ENCODE measurements at places on chromosomes 3 and 15.

- no peak for DNase-seq
Measured at GRCh38 chr15:73305331-73306211, 63.2 kb downstream of the HCN4 start.

GRCh38 chr3:18725668-18726407 is 300.7 kb upstream of the SATB1 start:
- DNase-seq: no peak

DNA sequence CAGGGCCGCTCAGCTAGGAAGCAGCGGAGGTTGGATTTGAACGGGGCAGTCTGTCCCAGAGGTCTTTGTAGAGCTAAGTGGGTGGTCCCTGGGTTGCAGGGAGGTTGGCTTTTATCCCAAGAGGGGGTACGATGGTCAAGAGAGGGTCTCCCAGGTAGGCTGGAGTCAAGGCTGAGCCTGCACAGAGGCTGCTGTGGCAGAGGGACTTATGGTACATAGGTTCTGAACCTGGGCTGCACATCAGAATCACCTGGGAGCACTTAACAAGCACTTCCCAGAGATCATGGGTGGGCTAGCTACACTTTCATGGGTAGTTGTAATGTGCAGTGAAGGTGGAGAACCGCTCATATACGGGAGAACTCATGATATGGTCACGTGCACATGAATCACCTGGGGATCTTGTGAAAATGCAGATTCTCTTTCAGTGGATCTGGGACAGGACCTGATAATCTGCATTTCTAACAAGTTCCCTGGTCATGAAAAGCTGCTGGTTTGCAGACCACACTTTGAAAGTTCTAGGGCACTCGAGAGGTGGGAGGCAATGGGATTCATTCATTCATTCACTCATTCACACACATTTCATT is 2.9 kb upstream of the RASGRF1 start:
- no peak for DNase-seq

DNA sequence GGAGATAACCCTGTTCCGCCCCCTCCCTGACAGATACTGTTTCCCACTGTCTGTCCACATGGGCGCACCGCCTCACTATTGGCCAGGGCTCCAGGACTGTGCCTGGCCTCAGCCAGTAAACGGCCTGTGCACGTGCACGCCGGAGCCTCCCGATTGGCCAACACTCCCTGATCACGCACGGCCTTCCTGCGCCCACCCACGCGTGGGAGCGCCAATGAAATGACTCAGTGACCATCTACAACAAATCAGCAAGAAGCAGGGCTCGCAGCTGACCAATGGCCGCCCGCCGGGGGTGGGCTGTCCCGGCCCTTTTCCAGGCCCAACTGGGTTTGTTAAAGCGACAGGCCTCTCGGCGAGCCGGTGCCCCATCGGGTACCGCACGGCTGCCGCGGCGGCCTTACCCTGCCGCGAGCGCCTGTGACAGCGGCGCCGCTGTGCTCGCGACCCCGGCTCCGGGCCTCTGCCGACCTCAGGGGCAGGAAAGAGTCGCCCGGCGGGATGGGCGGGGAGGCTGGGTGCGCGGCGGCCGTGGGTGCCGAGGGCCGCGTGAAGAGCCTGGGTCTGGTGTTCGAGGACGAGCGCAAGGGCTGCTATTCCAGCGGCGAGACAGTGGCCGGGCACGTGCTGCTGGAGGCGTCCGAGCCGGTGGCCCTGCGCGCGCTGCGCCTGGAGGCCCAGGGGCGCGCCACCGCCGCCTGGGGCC is at the start of gene ARRDC4:
Gene ARRDC4 (plus strand): TSS at position 340 of the 703 bp plus-strand sequence. CDS start 159 bp downstream, at position 499.
- peak; percentile 95 for DNase-seq

DNA sequence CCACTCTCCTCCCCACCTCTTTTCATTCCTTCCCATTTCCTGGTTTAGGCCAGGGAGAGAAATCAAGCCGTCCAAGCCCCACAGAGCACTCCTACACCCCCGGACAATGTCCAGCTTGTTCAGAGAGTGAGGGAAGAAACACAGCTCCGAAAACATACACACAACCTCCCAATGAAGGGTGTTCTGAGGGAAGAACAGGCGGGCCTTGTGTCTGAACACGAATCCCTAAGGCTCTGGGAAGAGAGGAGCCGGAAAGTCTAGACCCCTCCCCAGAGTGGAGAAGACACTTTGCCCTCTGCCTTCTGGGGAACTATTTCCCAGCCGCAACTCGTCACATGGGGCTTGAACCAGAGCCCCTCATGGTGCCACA is 30.5 kb downstream of the ACAN start:
- no peak for DNase-seq

DNA sequence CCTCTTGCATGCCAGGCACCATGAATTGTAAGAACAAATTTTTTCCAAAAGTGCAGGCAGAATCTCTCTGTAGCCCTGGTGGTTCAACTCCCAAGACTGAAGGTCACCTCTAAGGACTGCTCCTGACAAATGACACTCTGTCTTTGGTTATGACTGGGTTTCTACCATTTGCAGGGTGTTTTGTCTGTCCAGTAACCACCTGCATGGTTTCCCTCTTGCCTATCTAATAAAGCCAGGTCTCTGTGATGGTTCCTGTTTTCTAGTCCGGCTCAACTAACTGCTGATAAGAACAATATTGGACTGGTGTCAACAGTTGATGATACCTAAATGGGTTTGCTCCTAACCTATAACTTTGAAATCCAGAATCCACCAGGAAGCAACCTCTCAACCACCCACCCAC is 43.7 kb downstream of the ATP8B4 start:
- DNase-seq: no peak

DNA sequence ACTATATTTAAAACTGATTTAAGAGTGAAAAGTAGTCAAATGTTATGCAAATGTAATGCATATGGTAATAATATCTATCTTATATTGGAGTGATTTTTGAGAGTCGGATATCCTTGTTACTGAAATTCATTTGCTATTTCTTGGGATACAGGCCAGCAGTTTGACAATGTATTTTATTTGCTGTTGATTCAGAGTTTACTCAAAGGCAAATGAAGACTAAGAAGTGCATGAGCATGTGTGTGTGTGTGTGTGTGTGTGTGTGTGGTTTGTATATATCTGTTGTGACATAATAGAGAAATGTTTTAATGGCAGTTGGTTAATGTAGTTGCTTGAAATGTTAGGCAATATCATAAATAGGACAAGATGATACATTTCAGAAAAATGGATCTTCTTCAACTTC is 39.0 kb downstream of the UNC13C start:
- DNase-seq: no peak

GRCh38 chr3:40248591-40248990 is 60.9 kb upstream of the EIF1B start:
- no peak for DNase-seq

DNA sequence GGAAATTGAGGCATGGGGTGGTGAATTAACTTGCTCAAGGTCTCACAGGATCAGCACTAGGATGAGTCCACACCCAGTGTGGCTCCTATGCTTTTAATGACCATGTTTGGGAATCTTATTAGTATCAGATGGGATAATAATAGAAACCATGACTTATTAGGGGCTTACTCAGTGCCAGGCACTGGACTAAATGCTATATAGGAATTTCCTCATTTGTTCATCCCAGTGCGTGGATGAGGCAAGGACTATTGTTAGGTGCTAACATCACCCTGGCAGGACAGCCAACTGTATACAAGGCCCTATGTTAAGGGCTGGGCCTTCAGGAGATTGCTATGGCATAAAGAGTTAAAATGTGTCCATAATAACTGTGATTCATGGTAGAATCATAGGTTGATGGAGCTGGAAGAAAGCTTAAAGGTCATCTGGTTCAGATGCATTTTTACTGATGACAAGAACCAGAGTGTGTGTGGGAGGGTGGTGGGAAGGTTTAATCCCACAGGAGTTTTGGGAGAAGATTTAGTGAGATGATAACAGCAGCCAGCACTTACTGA is 4.7 kb upstream of the FEM1B start:
- no peak for DNase-seq
